ENCODE measurements at places on chromosomes 1 and 21.
A peak's percentile ranks its signal among the peaks of the same experiment; 100 is the strongest.

- DNase-seq = no peak
These were observed 23.2 kb upstream of the LRP8 start for GRCh38 chr1:53350853-53351767.

- no peak for DNase-seq
These were observed 271.3 kb downstream of the NPHP4 start for GRCh38 chr1:5720936-5721335.

- no peak for DNase-seq
These were observed 432.8 kb downstream of the KIF26B start for GRCh38 chr1:245587435-245588115.

- DNase-seq = no peak
These were observed 23.2 kb downstream of the GALNT2 start for GRCh38 chr1:230090194-230090711.

DNA sequence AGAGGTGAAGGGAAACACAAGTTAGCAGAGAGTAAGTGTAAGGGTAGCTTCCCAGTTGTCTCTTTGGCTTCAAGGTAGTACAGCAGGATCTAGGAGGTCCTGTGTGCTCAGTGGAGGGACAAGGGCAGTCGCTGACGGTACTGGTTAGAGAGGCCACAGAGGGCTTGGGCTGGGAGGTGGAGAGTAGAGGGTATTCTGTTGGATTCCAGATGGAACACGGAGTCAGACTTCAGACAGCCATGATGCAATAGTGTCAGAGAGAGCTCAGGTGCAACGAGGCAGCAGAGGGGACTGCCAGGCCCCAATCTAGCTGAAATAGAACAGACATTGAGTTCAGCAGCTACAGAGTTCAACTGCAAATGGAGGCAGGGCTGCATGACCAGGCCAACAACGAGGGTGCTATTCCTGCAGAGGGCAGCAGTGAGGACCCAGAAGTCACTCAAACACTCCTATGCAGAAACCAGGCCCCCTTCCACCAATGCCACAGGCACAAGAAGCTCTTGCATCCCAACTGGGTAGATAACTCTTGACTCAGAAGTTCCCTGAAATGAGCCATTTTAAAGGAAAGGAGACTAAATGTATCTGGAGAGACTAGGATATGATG lies 325.0 kb upstream of the ESRRG start:
- peak; percentile 6 for DNase-seq

DNA sequence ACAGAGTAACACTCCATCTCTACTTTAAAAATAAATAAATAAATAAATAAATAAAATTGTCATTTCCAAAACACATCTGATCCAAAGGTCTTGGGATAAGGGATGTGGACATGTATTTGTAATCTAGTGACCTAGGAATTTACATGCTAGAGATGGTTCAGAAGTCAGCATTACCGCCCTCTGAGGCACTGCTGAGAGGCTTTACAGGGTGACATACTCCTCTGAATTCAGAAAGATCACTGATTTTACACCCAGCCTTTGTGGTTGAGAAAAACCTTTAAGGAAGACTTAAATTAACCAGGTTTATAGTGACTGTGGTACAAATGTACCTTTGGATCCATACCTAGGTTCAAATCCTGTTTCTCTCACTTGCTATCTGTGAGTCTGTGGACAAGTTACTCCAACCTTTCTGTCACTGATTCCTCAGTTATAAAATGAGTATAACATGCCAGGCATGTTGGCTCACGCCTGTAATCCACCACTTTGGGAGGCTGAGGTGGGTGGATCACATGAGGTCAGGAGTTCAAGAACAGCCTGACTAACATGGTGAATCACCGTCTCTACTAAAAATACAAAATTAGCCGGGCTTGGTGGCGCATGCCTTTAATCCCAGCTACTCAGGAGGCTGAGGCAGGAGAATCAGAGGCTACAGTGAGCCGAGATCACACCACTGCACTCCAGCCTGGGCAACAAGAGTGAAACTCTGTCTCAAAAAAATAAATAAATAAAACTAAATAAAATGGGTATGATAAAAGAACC lies 20.1 kb downstream of the OSBPL9 start:
- no peak for DNase-seq

DNA sequence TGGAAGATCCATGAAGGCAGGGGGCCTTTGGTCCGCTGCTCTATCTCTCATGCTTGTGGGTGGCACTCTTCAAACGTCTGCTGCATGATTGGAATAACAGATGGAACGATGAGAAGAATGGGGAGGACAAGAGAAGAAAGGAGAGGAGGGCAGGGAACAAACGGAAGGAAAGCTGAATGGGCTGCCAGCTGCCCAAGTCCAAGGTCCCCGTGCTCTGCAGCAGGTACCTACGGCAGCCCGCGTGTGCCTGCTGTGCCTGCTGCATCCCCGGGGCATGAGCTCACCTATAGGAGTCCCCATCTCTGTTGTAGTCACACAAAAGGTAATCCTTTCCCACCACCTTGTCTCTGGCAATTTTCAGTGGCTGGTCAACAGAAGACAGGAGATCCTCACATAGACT lies 73.1 kb downstream of the SLC66A1 start:
- no peak for DNase-seq

Data from germinal center (tissue), 1 donor.